ENCODE measurements at places on chromosomes 4 and X. TPM values are rescaled to one million over a fixed set of nuclear protein-coding genes. Genes with fewer than 3 reads are reported as not detected.

FGF13 gene
- polyA plus RNA-seq = 0.81 TPM

WAS gene
- polyA plus RNA-seq = 11.7 TPM

ADGRL3 gene
- polyA plus RNA-seq = 0.65 TPM

MED12 gene
- 8.7 TPM for polyA plus RNA-seq

NR3C2 gene
- polyA plus RNA-seq = 2.7 TPM

ETDA gene
- polyA plus RNA-seq = not detected

VCX3B gene
- not detected for polyA plus RNA-seq

HTT-AS gene
- polyA plus RNA-seq = not detected

F9 gene
- polyA plus RNA-seq = not detected

P2RY4 gene
- polyA plus RNA-seq = 0.10 TPM

TLR6 gene
- polyA plus RNA-seq = 0.79 TPM

FDCSP gene
- polyA plus RNA-seq = 0.60 TPM

PPBP gene
- 4.4 TPM for polyA plus RNA-seq

VGLL1 gene
- polyA plus RNA-seq = not detected

FLNA gene
- polyA plus RNA-seq = 552 TPM

FAM184B gene
- 0.02 TPM for polyA plus RNA-seq

EVC2 gene
- 1.3 TPM for polyA plus RNA-seq

H2BW2 gene
- polyA plus RNA-seq = not detected

CXCR3 gene
- 0.36 TPM for polyA plus RNA-seq

USP46 gene
- 3.6 TPM for polyA plus RNA-seq

SGCB gene
- polyA plus RNA-seq = 29.8 TPM

CXCL8 gene
- 15.2 TPM for polyA plus RNA-seq

PAGE5 gene
- not detected for polyA plus RNA-seq

HTN1 gene
- not detected for polyA plus RNA-seq

MAGEA2B gene
- not detected for polyA plus RNA-seq

C4orf54 gene
- not detected for polyA plus RNA-seq

FRMD7 gene
- polyA plus RNA-seq = not detected

PAGE4 gene
- not detected for polyA plus RNA-seq

RIBC1 gene
- 0.43 TPM for polyA plus RNA-seq

GPR173 gene
- polyA plus RNA-seq = 0.42 TPM

PFKFB1 gene
- polyA plus RNA-seq = 7.3 TPM

RTL3 gene
- not detected for polyA plus RNA-seq

CLGN gene
- polyA plus RNA-seq = 0.93 TPM

FGFR3 gene
- polyA plus RNA-seq = 28.9 TPM

DYNLT3 gene
- 26.4 TPM for polyA plus RNA-seq

MAGEA11 gene
- not detected for polyA plus RNA-seq

MAGEA12 gene
- polyA plus RNA-seq = not detected

MAGEA9B gene
- not detected for polyA plus RNA-seq

LRRC66 gene
- polyA plus RNA-seq = 0.11 TPM

CT83 gene
- polyA plus RNA-seq = not detected

FHDC1 gene
- polyA plus RNA-seq = 0.61 TPM

TCEAL2 gene
- polyA plus RNA-seq = 1.6 TPM

GLUD2 gene
- 1.6 TPM for polyA plus RNA-seq

RBM47 gene
- 8.9 TPM for polyA plus RNA-seq

ARMCX2 gene
- 8.4 TPM for polyA plus RNA-seq

CCNG2 gene
- 8.9 TPM for polyA plus RNA-seq

CTAG1A gene
- polyA plus RNA-seq = not detected

MAPK10 gene
- polyA plus RNA-seq = 34.9 TPM

UGT2B15 gene
- polyA plus RNA-seq = 23.5 TPM

FAM114A1 gene
- polyA plus RNA-seq = 20.6 TPM

Data from adipose tissue (tissue), 3 donors.